ENCODE measurements at places on chromosomes 7 and 10.

DNA sequence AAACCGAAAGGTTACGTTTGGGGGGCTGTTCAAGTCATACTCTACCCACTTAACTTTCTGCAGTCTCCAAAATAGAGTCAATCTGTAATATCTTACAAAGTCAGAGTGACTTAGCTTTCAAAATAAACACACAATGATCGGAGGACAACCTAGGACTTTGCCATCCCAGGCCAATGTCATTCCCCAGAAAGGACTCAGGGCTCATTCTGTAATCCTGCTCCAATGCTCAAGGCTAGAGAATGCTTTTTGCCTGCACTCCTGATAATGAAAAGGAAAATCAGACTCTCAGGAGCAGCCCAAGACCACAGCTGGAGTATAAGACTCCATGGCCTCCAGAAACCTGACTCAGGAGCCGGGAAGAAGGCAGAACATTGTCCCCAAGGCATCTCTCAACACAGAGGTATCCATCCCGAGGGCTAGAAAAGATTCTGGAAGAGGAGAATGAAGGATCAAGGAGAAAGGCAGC lies 28.5 kb upstream of the ASCC1 start:
- DNase-seq: no peak

DNA sequence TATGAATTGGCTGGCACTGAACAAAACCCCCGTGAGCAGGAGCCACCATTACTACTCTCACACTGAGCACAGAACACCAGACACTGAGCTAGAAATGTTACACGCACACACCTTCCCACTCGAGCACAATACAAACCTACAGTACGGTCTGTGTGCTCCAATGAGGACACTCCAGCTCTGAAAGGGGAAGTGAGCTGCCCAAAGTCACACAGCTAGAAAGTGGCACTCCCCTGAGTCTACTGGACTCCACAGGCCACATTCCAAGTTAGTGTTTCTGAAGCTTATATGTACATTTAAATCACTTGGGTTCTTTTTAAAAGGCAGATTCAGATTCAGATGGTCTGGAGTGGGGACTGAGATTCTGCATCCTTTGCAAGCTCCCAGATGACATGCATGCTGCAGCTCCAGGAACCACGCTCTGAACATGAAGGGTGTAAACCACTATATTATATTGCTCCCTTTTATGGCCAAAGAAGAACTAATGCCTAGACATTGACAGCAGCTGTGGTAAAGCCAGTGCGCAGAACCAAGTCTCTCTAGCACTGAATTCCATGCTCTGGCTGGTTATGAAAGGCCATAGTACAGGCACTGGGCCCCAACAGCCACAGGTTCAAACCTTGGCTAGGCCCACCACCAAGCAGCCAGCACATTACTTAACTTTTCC lies 77.1 kb downstream of the FRMPD2 start:
- DNase-seq: no peak

DNA sequence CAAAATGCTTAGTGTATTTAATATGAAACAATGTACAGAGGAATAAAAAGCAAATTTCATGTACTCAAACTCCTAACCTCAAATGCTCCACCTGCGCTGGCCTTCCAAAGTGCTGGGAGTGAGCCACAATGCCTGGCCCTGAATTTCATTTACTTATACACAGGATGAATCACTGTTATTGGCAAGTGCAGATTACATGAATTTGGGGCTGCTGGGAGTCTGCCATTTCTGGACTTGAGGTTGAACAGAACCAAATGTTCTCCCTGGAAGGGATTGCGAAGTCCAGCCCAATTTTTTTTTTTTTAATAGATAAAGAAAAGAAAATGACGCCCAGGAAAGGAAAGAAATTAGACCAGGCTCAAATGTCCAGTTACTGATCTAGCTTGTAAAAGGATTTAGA lies 6.8 kb upstream of the CSTF2T start:
- no peak for DNase-seq

DNA sequence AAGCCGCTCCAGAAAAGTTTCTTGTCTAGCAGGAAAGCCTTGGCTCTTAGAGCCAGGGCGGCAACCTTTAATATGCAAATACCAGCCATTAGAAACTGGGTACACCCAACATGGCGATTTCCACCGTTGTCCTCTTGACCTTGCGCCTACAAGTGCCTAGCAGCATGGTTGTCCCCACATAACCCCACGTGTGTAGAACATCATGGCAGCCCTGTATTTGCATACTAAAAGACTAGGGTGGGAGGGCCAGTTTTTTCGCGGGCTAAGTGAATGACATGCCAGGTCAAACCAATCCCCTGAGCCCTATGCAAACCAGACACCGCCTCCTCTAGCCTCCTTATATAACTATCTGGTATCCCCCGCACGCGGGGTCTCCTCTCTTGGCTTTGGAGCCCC lies 58.4 kb upstream of the FZD8 start:
- no peak for DNase-seq

GRCh38 chr10:75107756-75108683 lies 3.4 kb upstream of the SAMD8 start:
- DNase-seq: no peak

- no peak for DNase-seq
Observed at GRCh38 chr7:112362053-112362650, 88.1 kb upstream of the IFRD1 start.

- DNase-seq: no peak
Observed at GRCh38 chr10:35561715-35562114, 43.4 kb upstream of the GJD4 start.

Data from cerebellar nuclear complex (tissue), 1 donor.